ENCODE measurements at places on chromosomes 16 and 17.

DNA sequence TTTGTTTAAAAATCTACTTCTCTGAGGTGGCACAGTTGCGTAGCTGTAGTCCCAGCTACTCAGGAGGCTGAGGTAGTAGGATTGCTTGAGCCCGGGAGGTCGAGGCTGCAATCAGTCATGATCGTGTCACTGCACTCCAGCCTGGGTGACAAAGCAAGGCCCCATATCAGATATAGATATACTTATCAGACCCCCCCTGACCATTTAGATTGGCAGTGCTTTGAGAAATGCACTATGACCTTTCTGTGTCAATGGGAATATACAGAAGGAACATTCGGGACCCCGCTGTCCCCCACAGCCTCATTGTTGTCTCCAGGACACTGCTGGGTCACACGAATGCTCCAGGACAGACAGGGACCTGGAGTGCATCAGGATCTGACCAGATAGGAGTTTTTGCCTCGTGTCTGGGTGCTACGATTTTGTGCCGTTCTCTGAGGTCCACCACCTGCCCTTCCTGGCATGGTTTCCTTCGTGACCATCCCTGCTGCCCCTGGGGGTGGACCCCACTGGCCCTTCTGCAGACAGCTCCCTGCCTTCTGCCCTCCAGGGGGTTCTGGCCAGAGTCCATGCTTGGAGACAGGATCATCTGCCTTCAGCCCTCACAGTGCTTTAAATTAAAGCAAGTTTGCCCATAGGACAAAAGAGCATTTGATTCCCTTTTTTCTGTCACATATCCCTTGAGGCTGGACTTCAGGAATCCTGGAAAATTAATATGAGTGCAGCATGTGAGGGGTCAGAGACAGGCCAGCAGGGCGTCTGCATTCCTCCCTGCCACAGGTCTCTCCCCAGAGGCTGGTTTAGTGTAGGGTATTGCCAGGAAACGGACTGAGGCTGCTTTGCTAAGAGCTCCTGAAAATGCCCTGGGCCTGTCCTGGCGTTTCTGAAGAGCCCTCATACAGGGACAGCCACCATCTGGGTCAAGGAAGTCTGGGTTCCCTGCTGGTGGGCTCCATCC, 19.3 kb downstream of the PLD6 start:
- DNase-seq, result no peak

- DNase-seq, result no peak
These were observed 502.7 kb upstream of the HSBP1 start for GRCh38 chr16:83305092-83305491.

GRCh38 chr16:734208-734980, 6.4 kb downstream of the CIAO3 start:
- DNase-seq, result no peak

- DNase-seq, result no peak
These were observed 11.0 kb upstream of the PMFBP1 start for GRCh38 chr16:72182976-72183375.

- DNase-seq, result no peak
These were observed 69.8 kb downstream of the CLEC16A start for GRCh38 chr16:11014136-11014535.

DNA sequence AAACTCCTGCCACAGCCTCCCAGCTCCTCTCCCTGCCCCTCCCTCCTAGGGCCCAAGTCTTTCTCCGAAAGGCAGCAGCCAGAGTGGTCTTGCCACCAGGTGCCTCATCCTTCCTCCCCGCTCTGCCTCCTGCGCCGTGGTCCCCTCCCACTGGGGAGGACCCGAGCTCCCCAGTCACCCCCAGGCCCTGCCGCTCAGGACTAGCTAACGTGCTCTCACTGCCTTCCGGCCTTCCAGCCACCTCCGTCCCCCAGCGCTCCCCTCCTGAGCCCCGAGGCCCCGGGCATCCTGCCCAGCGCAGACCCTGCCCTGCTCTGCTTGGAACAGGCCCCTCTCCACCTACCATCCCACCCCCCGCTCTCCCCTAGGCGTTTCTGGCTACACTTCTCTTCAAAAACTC, 19.4 kb upstream of the COL1A1 start:
- no peak for DNase-seq

GRCh38 chr16:65500919-65501318, 379.1 kb upstream of the CDH11 start:
- DNase-seq, result no peak

DNA sequence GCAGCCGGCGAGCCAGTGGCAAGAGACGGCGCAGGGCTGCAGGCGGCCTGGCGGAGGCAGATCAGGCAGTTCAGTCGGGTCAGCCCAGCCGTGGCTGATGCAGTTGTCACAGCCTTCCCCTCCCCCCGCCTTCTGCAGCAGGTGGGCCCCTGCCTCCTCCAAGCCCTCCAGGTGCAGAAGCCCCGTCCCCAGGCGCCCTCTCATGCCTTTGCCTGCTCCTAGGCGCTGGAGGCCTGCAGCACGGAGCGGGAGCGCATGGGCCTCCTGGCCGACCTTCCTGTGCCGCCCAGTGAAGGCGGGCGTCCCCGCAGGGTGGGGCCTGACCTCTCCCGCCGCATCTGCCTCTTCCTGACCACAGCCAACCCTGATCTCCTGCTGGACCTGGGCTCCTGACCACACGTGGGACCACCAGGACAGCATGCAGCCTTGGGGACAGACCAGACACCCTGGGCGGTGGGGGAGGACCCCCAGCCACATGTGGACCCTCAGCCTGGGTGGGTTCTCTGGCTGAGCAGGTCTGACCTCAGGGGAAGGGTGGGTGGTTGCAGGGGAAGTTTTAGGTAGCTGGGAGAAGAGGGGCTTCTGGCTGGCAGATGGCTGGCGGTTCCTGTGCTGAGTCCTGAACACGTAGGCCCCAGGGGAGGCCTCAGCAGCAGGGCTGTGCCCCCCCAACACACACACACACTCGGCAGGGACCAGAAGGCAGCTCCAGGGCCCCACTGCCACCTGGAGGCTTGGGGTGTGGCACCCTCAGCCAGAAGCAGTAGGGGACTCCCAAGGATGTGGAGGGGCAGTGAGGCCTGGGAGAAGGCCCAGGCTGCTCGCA, 3.1 kb upstream of the MRPS34 start:
- no peak for DNase-seq

GRCh38 chr17:44439168-44439567, 49.7 kb upstream of the ITGA2B start:
- no peak for DNase-seq

- DNase-seq, result peak; percentile 30
These were observed 1.6 kb downstream of the HOXB2 start for GRCh38 chr17:48543107-48543853.

DNA sequence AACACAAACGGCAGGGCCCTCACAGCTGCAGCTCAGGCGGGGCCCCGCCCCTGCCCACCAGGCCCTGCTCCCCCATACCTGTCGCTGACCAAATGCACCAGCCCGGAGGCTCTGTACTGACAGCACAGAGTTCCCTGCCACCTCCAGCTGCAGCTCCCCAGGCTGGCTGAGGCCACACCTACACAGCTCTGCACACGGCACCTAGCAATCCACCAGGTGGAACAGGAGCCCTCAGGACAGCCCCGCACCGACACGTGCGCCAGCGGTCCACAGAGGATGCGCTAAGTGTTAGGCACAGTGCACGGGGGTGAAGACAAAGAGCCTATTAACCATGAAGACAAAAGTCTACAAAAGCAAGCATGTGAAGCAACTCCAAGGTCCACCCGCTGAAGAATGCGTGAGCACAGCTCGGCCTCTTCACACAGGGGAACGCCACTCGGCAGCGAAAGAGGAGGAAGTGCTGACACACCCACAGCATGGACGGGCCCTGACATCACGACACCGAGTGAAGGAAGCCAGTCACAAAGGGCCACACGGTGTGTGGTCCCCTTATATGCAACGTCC, 5.4 kb downstream of the ZCCHC14 start:
- no peak for DNase-seq

DNA sequence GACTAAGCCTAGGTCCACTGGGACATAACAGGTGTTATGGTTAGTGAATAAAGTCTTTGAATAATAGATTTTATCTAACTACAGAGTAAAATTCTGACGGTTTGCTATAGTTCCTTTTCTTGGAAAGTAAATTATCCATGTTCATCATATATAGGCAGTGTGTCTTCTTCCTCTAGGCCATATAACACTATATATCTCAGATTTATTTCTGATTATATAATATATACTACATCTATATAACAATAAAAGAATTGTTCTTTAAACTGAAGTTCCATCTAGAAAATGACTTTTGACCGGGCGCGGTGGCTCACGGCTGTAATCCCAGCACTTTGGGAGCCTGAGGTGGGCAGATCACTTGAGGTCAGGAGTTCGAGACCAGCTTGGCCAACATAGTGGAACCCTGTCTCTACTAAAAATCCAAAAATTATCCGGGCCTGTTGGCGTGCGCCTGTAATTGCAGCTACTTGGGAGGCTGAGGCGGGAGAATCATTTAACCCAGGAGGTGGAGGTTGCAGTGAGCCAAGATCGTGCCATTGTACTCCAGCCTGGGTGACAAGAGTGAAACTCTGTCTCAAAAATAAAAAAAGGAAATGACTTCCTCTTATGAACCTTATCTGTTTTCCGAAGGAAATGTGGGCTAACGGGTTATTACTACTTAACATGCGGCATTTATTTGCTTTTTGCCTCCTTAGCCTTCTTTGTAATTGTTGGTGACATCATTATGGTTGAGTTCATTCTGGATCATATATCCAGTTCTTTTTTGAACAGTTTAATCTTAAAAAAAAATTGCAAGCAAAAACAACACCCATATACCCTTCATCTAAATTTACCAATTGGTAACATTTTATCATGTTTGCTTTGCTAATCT, 29.2 kb downstream of the NOL11 start:
- no peak for DNase-seq

GRCh38 chr17:8408371-8408770, 10.7 kb upstream of the RNF222 start:
- no peak for DNase-seq

DNA sequence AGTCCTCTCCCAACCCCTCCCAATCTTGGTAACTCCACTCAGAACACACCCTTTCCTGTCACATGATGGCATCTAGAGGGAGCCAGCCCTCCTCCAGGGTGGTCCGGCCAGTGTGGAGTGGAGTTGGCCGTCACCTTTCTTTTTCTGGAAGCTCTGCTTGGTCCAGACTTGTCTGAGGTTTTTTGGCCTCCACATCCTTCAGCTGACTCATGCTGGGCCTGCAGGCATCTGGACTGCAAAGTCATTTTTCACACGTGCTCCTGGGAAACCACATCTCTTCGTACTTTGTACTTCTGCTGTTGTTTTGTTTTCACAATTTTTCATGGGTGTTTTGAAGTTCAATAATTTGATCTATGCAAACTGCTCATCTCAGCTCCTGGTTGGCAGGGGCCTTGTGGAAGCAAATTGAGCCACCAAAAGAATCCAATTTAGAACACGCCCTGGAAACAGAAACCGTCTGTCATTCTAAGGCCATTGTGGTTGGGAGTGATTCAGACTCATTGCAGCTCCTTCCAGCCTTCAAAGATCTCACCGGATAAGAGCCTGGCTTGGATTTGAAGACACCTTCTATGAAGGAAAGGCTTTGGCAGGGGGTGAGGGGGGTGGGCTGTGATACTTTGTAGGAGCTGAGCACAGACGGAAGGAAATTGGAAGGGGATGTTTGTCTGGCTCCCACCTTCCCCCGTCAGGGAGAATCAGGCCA, 42.4 kb upstream of the NF1 start:
- no peak for DNase-seq

DNA sequence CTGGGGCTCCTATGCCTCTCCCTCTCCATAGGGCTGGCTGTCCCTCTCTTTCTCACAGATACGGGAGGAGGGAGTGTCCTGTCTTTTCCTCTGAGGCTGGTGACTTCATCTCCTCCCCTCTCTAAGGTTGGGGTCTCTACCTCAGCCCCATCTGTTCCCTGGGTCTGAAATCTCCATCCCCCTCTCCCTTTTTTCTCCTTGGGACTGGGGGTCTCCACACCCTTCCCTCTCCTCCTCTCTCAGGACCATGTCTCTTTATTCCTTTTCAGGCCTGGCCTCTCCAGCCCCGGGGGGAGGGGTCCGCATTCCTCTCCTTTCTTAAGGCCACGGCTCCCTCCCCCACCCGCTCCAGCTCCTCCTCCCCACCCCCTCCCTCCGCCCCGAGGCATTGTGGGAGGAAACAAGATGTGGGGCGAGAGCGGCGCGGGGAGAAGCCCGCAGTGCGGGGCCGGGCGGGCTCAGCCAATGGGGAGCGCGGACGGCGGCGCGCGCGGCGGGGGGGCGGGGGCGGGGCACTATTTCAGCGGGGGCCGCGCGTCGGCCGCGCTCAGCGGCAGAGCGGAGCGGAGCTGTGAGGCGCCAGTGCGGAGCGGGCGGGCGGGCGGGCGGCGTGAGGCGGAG, at the start of gene DYNLL2:
Gene DYNLL2 (plus strand): TSS at position 550 of the 621 bp plus-strand sequence. CDS start 3,672 bp downstream, outside the sequence.
- DNase-seq, result peak; percentile 88

GRCh38 chr16:24562811-24563210, 23.4 kb downstream of the RBBP6 start:
- no peak for DNase-seq

DNA sequence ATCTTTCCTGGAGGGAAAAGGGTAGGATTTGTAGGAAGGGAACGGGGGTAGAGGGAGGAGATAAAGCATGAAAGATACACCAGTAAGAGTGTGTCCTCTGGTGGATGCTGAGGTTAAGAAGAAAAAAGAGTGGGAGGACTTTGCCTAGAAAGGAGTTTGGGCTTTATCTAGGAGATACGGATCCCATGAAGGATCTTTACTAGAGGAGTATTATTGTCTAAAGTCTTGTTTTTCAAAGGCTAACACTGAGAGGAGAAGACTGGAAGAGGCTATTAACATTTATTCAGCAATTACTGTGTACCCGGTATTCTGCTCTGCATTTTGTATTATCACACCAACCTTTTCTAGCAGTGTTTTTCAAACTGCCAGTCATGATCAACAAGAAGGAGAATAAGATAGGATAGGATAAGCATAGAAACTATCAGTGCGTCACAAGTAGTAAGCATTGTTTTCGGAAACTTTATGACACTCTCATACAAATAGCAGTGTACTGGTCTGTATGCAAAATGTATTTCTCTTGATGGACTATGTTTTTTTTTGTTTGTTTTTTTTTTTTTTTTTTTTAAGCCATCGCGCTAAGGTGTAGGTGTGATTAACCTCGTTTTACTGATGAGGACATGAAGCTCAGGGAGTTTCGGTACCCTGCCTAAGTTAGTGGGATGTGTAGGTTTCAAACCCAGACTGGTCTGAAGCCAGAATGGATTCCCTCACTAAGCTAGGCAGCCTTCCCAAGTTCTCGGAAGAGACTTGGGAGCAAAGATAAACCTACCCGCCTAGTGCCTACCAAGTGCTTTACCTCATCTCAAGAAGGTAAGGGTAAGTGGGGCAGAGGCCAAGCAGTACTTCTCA, 1.3 kb upstream of the SP2 start:
- DNase-seq, result no peak
